OCI-LY7 (cell line): ENCODE measurements at places on chromosomes 6 and 20. TPM values are rescaled to one million over a fixed set of nuclear protein-coding genes. Genes with fewer than 3 reads are reported as not detected.

GRCh38 chr20:12287575-12287974, 369.9 kb downstream of the BTBD3 start:
- no peak for DNase-seq

GRCh38 chr6:166957087-166957804, 896 bp upstream of the RNASET2 start:
- peak; percentile 59 for DNase-seq

- peak; percentile 49 for DNase-seq
These were observed 150.8 kb downstream of the AHI1 start for GRCh38 chr6:135346747-135347146.

DNA sequence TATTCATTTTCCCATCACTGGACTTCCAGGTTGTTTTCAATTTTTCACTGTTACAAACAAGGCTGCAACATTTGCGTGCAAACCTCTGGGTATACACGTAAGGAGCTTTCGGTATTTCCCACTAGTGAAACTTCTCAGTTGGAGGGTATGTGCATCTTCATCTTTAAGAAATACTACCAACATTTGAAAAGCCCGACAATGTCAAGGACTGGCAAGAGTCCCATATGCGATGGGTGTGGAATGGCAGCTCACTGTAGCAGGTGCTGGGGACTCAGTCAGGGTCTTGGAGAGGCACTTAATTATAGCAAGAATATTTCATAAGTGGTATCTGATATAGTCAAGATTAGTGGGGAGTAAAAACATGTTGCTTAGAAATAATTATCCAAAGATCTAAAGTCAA, 8.9 kb upstream of the HLA-B start:
- DNase-seq = no peak

DNA sequence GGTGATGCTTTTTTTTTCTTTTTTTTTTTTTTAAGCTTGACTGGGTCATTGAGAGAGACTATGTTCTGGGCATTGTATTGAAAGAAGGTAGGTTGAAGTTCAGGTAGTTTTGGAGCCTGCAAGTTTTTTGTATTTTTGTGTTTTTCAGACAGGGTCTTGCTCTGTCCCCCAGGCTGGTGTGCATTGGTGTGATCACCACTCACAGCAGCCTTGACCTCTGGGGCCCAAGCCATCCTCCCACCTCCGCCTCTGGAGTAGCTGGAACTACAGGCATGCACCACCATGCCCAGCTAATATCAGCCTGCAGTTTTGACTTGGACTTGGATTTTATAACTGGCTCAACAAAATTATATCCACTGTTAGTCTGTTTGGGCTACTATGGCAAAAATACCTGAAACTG, 31.7 kb upstream of the TFAP2A start:
- DNase-seq = no peak

- DNase-seq = no peak
These were observed 234.1 kb downstream of the TMEM242 start for GRCh38 chr6:157089258-157089657.

- DNase-seq = no peak
These were observed 56.0 kb downstream of the CDK5RAP1 start for GRCh38 chr20:33345342-33345741.

DNA sequence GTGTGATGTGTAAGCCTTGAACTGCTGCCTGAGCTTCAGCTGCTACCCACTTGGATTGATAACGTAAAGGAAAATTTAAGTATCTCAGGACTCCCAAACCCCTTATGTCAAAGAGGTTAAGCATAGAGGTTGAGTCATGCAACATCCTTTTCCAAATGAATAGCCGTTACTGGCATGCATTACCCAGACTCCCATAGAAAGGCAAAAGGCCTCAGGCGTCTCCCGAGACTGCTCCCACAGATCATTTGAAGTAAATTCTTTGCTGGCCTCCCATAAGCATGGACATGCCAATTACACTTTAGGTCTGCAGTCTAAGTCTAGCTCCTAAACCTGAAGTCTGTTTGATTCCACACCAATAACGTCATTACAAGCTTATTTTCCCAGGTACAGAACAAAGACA, 14.7 kb downstream of the IPCEF1 start:
- no peak for DNase-seq

DNA sequence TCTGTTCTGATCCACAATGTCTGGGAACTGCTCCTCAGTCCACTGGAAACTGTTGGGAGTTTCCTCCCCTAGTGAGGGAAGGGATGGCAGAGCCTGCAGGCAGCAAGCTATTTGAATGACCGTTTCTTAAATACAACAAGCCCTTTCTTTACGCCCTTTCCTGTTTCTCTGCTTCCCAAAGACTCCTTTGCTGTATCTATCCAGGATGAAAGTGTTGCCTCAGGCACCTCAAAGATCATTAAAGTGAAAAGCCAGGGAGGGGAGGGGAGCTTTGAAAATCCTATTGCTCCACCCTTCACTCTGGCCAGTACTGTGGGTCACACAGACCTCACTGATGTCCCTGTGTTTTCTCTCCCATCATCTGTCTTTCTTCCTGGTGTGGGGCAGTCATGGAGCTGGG, 213.1 kb downstream of the RNF144B start:
- no peak for DNase-seq

- no peak for DNase-seq
These were observed 139.9 kb downstream of the CDH4 start for GRCh38 chr20:61391812-61392520.

DNA sequence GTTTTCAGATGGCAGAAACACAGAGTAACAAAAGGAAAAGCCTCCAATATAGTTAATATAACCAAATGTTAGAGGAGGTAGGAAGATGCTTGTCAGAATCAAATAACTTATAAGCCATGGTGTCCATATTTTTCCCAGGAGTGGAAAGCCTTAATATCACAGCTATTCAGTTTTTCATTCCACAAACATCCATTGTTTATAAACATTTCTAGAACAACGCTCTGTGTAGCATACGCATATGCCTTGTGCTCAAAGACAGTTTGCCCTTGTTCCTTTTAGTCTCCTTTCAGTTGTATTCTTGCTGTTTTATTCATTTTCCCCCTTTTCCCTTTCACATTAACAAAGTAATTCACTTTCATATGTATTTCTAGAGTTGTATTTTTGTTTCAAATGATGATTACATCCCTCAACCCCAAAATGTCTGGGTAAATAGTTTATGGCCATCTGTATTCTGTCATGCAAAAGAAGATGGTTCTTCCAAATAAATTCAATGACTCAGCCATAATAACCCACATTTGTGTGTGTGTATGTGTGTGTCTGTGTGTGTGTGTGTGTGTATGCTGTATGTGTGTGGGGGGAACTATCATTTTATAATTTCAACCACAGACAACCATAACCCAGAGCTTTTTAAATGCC, 455.7 kb upstream of the SOX4 start:
- no peak for DNase-seq

The ANKRD66 gene
- not detected in 2 replicates for total RNA-seq

The LAMP5 gene
- not detected in 2 replicates for total RNA-seq

The BPIFA1 gene
- total RNA-seq = not detected in 2 replicates

The PHACTR3 gene
- total RNA-seq = not detected in 2 replicates

The FAM209B gene
- not detected in 2 replicates for total RNA-seq
